ENCODE measurements at places on chromosomes 3 and 15. TPM values are rescaled to one million over a fixed set of nuclear protein-coding genes. Genes with fewer than 3 reads are reported as not detected.

RPP25 gene
- 7.2 TPM for total RNA-seq

DNA sequence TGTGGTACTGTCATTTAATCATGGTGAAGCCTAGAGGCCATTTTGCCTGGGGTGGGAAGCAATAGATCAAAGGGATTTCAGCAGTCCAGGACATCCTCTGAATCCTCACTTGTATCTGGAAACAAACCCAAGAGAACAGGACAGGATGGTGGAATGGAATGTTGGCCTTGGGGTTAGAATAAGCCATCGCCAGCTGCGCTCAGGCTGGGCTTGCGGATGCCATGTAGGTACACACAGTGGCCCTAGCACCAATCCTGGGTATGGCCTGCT lies 76.5 kb upstream of the ALDH1A3 start:
- no peak for DNase-seq

DNA sequence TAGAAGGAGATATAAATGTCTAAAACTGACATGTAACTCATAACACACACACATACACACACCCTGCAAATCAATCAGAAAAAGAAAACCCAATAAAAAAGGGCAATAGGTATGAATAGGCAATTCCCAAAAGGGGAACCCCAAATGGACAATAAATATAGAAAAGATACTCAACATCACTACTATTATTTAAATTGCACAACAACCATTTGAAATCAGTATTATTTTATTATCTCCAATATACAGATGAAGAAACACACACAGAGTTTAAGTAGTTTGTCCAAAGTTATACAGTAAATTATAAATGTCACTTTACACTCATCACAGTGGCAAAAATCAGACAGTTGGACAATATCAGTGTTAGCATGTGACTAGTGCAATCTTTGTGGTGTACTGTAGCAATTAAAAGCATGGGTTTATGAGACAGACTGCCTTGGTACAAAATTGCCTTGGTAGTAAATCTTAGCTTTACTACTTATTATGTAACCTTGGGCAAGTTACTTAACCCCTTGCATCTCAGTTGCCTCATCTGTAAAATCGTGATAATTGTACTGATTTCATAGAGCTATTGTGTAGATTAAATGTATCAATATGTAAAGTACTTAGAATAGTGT lies 3.4 kb upstream of the FSTL1 start:
- no peak for DNase-seq

GRCh38 chr3:98012979-98013378 lies 22.1 kb downstream of the GABRR3 start:
- DNase-seq: no peak

DNA sequence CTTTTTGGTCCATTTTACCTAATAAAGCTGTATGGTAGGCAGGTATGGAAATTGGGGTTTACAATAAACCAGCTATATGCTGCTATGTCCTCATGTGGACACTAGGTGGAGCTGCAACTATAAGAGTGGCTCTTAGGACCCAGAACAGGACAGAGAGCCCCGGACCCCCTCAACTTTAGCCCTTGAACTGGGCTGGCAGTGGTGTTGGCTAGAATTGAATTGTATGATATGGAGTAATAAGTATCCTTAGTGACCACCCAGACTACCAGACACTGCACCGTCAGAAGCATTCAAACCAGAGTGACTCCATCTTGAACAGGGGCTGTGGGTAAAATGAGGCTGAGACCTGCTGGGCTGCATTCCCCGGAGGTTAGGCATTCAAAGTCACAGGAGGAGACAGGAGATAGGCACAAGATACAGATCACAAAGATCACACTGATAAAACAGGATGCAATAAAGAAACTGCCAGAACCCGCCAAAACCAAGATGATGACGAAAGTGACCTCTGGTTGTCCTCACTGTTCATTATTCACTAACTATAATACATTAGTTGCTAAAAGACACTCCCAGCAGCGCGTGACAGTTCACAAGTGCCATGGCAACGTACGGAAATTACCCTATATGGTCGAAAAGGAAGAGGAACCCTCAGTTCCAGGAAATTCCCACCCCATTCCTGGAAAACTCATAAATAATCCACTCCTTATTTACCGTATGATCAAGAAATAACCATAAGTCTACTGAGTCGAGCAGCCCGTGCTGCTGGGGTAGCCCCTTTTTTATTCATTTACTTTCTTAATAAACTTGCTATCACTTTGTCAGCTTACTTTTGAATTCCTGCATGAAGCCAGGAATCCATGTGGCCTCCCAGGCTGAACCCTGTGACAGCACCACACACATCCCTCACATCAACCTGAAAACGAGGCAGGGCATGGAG lies 68.7 kb upstream of the BLM start:
- peak; percentile 68 for DNase-seq

DNA sequence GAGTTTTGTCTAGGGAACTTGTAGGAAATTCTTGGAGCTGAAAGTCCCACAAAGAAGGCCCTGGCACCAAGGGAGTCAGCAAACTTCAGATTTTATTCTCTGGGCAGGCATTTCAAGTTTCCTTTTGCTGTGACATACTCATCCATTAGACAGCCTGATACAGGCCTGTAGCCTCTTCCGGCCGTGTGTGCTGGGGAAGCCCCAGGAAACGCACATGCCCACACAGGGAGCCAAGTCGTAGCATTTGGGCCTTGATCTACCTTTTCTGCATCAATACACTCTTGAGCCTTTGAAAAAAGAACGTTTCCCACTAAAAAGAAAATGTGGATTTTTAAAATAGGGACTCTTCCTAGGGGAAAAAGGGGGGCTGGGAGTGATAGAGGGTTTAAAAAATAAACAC lies 15.0 kb downstream of the TIGIT start:
- no peak for DNase-seq

FOXB1 gene
- total RNA-seq: not detected

SLC28A2 gene
- total RNA-seq: not detected

CFAP161 gene
- total RNA-seq: 0.50 TPM

Measured in kidney (tissue), 22 donors.